ENCODE measurements at places on chromosomes 5 and 9.

- no peak for DNase-seq
These were observed 91.8 kb downstream of the SEMA5A start for GRCh38 chr5:9454012-9454481.

DNA sequence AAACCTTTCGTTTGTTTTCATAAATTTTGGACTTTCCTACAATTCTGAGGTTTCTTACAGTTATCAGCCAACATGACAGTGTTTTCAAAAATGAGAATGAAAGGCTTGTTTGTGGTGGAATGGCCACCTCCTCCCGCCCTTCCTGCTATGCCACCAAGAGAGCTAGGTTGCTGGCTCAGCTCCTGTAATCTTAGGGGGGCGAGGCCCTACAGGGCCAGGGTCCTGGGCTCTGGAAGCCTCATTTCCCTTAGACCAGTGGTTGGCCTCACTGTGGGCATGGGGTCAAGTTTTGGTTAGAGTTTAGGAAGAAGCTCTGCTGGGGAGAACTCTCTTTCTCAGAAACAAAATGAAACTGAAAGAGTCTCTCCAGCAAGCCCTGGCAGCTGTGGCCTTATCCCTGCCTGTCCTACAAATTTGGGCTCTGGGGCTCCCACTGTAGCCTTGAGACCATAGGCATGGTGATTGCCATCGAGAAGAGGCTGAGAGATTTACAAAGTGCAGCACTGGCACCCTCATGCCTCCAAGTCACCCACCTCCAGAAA is 66.2 kb downstream of the IRX1 start:
- no peak for DNase-seq

GRCh38 chr5:169221519-169221918 is 79.4 kb downstream of the SLIT3 start:
- no peak for DNase-seq

- no peak for DNase-seq
These were observed 278.4 kb downstream of the ATPSCKMT start for GRCh38 chr5:9971301-9971700.

GRCh38 chr5:7576023-7576715 is 180.2 kb downstream of the ADCY2 start:
- DNase-seq: no peak

- no peak for DNase-seq
These were observed 36.1 kb upstream of the STARD4 start for GRCh38 chr5:111548348-111548950.

DNA sequence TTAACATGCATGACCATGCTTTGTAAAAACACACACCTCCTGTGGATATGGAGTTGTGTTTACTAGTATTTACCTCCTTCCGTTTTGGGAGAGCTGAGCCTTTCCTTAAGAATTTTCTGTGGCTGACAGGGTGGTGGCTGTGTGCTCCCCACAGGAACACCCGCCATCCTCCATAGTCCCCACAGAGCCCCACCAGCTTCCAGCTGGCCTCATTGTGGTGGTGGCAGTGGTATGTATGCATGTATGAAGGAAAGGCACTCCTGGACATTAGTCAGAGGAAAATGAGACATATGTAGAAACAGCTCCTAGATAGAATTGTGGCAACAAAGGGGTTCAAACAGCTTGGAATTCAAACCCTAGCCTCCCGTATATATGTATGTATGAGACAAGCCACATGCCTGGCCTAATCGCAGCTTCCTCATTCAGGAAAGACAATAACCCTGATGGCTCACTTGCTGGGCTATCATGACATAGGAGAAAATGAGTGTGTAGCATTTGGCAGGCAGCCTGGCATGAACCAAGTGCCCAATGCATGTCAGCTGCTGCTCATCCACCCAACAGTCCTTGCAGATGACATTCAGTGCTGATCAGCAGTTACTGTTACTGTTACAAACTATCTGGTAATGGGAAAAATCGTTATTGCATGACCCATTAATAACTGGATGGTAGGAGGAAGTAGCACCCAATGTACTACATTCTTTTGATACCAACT is 459.7 kb downstream of the EBF1 start:
- no peak for DNase-seq

GRCh38 chr5:19546521-19546920 is 441.5 kb downstream of the CDH18 start:
- no peak for DNase-seq

- peak; percentile 89 for DNase-seq
These were observed 31.6 kb downstream of the TNFSF8 start for GRCh38 chr9:114898741-114899140.

DNA sequence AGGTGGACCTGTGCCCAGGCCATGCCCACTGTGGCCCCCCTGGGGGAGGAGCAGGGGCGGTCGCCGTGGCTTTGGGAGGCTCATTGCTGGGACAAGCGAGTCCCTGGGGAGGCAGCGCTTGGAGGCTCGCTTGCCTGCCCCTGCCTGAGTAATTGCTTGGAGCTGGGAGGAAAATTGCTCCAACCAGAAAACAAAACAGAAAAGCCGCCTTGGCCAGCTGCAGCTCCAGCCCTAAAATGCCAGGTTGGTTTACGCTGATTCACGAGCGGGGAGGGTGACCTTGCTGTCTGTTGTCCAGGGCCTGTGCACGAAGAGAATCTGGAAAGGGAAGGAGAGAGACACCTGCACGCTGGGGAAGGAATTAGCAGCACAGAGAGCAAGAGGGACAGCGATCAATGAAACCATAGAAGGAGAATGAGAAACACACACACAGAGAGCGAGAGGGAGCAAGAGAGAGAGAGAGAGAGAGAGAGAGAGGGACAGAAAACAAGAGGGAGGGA is 25.3 kb downstream of the NTNG2 start:
- DNase-seq: no peak

DNA sequence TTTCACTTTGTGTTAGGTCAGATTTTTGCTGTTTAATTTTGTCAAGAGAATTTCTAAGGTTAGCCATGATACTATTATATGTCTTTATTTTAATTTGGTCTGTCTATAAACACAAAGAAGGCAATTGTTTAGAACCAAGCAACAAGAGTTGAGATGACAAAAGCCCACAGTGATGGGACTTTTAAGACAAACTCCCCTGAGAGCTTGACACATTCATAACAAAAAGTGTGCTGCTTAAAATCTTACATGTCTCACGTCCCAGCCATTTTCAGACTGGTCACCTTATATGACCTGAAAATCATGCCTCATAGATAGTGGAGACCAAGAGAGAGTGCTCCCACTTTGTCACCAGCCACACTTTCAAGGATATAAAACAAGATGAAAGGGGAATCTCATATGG is 21.6 kb upstream of the NNT start:
- DNase-seq: no peak

DNA sequence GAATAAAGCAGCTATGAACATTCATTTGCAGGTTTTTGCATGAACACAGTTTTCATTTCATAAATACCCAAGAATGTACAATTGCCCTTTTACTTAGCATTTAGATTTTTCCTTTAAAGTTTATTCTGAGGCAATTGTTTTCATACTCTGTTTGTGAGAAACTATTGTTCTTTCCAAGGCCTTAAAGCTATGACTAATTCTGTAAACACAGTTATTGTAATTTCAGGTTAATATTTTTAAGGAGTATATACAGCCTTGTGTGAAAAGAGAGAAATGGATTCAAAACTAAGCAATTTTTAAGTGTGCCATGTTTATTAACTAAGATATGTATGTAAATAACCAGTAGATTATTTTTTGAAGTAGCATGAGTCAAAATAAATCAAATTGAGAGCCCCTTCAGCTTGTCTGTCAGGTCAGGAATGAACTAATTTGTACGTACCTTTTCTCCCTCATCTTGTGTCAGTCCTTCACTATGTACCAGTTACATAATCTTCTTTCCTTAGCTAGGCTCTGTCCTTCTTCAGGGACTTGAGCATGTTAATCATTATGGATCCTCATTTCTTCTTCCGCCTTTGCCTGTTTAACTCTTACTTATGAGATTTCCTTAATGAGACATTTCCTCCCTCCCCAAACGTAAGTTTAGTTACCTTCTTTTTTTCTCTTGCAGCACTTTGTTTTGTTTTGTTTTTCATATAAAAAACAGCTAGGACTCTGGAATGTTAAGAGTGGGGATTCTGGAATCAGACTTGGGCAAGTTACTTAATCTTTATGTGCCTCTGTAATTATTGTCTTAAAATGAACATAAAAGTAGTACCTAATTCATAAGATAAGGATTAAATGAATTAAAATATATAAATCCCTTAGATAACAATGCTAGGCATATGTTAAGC is 63.6 kb downstream of the NIPBL start:
- DNase-seq: no peak

DNA sequence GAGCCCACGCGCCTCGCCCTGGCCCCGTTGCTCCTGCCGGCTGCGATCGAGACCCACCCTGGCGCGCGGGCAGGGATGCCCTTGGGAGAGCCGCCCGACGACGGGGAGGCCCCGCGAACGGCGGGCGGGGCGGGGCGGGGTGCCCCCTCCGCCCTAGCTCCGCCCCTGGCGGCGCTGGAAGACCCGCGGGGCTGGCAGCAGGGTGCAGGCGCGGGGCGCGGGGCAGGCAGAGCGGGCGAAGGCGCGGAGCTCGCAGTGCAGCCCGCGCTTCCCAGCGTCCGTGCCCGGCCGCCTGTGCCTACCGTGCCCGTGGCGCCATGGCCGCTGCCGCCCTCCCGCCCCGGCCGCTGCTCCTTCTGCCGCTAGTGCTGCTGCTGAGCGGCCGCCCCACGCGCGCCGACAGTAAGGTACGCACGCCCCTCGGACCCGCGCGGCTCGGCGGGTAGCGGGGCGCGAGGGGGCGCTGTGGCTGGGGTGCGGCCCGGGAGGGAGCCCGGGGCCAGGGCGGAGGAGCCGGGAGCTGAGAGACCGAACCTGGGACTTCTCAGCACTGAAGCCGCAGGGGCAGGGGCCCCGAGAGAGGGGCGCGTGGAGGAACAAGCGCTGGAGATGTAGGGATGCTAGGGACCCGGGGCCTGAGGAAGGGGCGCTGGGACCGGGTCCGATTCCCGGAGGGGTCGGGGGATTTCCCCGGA is at the start of gene OLFML2A:
TSS of gene OLFML2A (plus strand) at position 180 of the 695 bp plus-strand sequence. CDS start at position 318, 138 bp downstream.
- no peak for DNase-seq
